ENCODE measurements at places on chromosomes 6 and 20.

- peak; percentile 37 for DNase-seq
Measured at GRCh38 chr20:25987073-25987927, 290.6 kb upstream of the ZNF337 start.

DNA sequence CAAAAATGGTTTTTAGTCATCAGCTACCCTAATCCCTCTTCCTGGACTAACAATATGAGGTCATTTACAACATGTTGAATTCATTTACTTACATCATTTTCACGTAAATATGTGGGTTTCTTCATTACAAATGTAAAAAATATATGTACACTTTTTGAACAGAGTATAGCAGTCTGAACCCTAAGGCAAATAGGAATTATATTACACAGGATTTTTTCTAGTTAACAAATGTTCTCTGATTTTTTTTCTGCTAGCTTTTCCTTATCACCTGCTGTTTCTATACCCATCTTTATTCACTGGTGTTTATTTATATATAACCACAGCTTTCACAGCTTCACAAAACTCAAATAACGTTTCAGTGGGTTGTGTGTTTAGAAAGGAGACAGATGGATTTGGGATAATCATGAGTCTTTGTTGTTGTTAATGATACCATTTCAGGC, 21.0 kb upstream of the CD2AP start:
- DNase-seq: no peak

DNA sequence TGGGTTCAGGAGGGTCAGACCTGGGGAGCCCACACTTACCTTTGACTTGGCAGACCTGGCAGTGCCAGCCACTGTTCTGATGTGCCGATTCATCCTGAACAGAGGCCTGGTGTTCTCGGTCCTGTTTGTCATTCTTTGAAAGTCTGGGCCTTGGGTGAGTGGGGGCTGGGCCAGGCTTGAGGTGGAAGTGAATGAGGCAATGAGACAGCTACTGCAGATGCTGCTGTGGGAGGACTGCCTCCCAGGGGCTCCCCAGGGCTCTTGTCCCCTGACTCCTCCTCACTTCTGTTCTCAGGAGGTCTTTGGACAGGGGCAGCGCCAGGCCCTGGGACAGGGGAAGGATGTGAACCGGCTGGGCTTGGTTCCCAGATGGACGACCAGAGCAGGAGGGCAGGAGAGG, 5.6 kb upstream of the TREML4 start:
- DNase-seq: no peak

DNA sequence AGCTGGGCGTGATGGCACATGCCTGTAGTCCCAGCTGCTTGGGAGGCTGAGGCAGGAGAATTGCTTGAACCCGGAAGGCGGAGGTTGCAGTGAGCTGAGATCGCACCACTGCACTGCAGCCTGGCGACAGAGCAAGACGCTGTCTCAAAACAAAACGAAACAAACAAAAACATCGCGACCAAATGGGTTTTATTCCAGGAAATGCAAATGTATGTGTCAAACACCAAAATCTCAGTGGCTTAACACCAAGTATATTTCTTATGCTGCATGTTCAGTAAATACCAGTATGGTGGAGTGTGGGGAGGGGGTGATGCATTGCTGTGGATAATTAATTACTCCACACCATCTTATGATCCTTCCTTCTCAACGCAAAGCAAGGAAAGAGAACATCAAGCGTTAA, 28.1 kb downstream of the ACTR5 start:
- DNase-seq: no peak

GRCh38 chr20:44792796-44793195, 17.6 kb downstream of the RIMS4 start:
- no peak for DNase-seq

DNA sequence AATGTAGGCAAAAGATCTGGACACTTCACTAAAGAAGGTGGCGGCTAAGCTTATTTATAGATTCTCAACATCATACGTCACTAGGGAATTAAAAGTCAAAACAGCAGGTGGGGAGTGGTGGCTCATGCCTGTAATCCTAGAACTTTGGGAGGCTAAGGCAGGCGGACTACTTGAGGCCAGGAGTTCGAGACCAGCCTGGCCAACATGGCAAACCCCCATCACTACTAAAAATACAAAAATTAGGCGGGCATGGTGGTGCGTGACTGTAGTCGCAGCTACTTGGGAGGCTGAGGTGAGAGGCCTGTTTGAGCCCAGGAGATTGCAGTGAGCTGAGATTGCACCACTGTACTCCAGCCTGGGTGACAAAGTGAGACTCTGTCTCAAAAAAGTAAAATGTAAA, 74.6 kb downstream of the GPX5 start:
- DNase-seq: no peak

DNA sequence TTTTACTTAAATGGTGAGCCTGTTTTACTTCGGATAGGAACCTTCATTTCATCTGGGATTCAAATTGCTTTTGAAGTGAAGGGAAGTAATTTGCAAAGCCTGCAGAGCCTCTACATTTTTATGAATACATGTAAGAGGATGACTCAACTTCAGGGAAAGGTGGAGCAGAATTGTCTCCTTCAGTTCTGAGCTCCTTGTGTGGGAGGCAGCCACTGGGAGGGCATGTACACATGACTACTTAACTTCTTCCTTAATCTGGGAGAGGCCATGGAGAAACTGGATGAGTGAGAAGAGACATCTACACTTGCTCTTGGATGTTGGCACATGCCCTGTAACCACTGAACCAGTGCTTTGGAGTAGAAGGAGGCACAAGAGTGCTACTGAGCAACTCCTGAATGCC, 145.1 kb upstream of the NRSN1 start:
- DNase-seq: no peak

GRCh38 chr6:1790684-1791083, 181.0 kb downstream of the FOXC1 start:
- DNase-seq: no peak

GRCh38 chr6:108179741-108180140, 13.9 kb downstream of the NR2E1 start:
- DNase-seq: no peak

DNA sequence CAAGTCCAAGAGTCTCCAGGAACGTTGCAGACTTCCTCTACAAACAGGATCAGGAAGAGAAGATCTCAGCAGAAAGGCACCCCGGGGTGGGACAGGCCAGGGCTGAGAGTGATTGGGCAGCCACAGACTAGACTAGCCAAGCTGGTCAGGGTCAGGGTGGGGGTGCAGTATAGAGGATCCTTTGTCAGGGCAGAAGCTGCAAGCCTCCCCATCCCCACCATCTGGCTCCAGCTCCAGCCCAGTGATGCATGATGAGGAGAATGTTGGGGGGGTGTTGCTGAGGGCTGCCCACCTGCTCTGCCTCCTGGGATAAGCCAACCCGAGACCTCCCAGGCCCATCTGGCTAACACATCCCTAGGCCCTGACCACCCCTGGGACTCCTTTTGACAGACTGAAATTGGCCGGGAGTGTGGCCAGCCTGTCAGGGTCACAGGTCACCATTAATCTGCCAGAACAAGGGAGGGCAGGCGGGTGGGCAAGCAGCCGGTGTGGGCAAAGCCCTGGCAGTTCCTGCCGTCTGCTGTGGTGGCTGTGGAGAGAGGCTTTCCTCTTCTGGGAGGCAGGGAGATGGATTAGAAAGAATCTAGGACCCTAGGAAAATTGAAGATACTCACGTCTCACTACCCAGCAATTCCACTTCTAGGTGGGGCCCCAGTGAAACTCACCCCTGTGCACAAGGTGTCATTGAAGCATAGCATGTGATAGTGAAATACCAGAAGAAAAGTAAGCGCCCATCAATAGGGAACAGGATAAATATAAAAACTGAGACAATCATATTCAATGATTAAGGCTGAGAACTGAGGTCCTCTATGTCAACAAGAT, 22.1 kb upstream of the SNTA1 start:
- DNase-seq: no peak

GRCh38 chr6:15674690-15675386, 12.0 kb upstream of the DTNBP1 start:
- no peak for DNase-seq

DNA sequence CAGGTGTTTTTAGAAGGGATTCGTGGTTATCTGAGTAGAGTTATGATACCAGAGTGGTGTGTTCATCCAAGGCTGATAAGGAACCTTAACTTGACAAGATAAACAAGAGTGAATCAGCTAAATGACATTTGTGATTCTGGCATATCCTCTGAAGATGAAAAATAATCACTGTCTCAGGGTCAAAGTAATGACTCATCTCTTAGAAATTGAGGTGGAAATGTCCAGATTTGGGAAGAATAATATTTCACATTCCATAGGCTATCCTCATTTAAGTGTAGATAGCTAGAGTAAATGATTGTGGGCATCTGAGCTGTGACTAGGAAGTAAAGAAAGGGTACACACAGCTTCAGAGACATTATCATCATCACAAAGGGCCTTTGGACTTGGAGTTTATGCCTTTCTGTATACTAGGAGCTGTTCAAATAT, 255.7 kb downstream of the GJA1 start:
- no peak for DNase-seq

GRCh38 chr6:22848121-22848520, 278.8 kb downstream of the HDGFL1 start:
- DNase-seq: no peak

DNA sequence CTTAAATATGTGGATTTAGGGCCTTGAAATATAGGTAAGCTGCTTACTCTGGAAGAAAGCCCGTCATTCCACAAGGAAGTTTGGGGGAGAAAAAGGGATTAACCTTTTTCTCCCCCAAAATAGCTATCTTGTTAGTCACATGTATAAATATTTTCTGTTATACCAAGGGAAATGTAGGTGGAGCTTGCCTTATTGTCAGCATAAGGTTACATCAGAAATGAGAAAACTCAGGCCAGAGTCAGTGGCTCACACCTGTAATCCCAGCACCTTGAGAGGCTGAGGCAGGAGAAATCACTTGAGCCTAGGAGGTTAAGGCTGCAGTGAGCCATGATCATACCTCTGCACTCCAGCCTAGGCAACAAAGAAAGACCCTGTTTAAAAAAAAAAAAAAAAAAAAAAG, 129.9 kb downstream of the LRFN2 start:
- no peak for DNase-seq

- no peak for DNase-seq
Measured at GRCh38 chr6:166556863-166557322, 29.6 kb downstream of the RAMACL start.

DNA sequence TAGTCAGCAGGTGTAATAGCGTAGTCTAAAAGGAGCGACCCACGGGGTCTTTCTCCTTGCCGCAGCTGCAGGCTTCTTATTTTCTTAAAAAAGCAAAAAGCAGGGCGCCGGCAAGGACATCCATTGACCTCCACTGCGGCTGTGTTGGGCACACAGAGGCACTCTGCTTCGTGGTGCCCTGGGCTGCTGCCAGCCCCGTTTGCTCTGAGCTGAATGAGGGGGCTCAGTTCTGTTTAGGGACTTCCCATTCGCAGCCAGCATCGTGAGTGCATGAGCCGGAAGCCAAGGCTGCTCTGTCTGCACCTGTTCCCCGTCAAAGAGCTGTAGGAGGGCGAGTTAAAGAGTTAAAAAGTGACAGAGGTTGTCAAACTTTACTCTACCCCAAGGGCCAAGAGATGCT, 1.7 kb upstream of the SLC22A2 start:
- DNase-seq: no peak

- no peak for DNase-seq
Measured at GRCh38 chr6:105272786-105273185, 93.0 kb upstream of the POPDC3 start.

DNA sequence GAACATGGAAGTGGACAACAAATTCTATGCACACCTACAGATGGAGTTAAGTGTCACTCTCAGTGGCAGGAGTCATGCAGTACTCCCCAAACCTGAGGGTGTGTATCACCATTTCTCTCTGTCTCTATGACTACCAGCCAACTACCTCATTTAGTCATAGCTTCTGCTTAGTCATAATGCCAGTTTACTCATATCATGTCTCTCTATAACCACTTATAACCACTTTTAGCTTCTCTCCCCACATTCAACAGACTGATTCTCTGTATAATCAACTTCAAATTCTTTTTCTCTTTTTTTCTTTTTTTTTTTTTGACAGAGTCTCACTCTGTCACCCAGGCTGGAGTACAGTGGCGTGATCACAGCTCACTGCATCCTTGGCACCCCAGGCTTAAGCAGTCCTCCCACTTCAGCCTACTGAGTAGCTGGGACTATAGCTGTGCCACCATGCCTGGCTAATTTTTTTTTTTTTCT, 13.8 kb upstream of the GTF3C6 start:
- peak; percentile 49 for DNase-seq

GRCh38 chr20:46900086-46900485, 5.4 kb downstream of the EYA2 start:
- no peak for DNase-seq

GRCh38 chr20:35226126-35226883, at the start of gene MMP24:
TSS of gene MMP24 (plus strand) at chr20:35226690. CDS start at chr20:35226739, 49 bp downstream.
- no peak for DNase-seq

DNA sequence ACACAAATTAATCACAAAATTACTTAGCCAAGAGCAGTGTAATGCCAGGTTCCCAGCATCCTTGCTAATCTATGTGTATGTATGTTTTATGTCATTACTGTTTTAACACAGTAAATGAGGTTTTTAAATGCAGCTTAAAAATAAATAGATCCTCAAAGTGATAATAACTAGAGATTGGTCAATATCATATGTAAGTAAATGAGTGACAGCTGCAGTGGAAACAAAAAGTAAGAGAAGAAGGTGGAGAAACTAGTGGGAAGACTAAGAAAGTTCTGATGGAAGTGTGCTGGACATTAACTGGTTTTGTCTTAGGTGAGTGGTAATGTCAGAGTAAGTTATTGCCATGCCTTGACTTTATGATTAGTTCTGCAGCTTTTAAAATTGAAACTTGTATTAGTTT, 1.9 kb upstream of the GJB7 start:
- no peak for DNase-seq

DNA sequence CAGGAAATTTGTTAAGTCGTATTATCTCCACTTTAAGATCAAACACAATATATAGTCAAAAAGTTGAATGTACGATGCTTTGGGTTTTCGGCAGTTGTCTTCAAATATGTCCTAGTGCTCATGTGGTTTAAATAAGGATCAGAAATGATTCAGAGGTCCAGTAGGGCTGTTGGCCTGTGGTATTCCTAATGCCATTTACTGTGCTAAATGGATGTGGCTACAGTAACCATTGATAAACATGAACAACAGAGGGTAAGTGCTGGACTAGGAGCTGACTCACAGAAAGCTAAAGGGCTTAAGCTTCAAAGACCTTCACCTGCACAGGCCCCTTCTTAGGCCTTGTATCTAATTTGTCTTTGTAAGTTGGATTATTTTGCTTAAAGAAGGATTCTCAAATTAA, 80.5 kb upstream of the TPD52L1 start:
- DNase-seq: no peak

GRCh38 chr6:98366371-98366770, 468.0 kb upstream of the POU3F2 start:
- DNase-seq: no peak

DNA sequence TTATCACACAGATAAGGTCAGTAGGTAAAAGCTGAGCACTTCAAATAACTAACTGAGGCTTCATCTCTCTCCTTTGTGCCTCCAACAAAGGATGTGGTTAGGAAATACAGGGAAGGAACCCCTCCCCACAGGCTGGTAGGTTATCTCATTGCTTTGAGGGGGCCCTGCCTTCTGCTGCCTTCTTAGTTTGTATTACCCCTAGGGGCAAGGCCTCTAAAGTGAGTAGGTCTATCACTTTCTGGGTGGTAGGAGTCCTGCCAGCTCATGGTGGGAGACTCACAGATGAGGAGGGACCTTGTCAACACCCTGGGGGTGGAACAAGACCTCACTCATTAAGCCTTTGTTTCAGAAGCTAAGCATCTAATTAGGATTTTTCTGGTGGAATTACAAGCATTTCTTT, 34.6 kb downstream of the EDN1 start:
- DNase-seq: no peak

- DNase-seq: no peak
Measured at GRCh38 chr6:163354085-163354484, 60.4 kb upstream of the QKI start.

GRCh38 chr6:56096946-56097621, 150.3 kb downstream of the COL21A1 start:
- no peak for DNase-seq

Measured in stimulated activated CD4-positive, alpha-beta T cell treated with anti-CD3 and anti-CD28 coated beads, Interleukin-12 subunit alpha, Interleukin-12 subunit beta, amount 100 ng/mL, for 48 hours (primary cell).